ENCODE measurements at places on chromosomes 13 and 19. TPM values are rescaled to one million over a fixed set of nuclear protein-coding genes. Genes with fewer than 3 reads are reported as not detected.

DCT gene
- total RNA-seq, result not detected

PDE4C gene
- total RNA-seq, result 2.1 TPM

DNA sequence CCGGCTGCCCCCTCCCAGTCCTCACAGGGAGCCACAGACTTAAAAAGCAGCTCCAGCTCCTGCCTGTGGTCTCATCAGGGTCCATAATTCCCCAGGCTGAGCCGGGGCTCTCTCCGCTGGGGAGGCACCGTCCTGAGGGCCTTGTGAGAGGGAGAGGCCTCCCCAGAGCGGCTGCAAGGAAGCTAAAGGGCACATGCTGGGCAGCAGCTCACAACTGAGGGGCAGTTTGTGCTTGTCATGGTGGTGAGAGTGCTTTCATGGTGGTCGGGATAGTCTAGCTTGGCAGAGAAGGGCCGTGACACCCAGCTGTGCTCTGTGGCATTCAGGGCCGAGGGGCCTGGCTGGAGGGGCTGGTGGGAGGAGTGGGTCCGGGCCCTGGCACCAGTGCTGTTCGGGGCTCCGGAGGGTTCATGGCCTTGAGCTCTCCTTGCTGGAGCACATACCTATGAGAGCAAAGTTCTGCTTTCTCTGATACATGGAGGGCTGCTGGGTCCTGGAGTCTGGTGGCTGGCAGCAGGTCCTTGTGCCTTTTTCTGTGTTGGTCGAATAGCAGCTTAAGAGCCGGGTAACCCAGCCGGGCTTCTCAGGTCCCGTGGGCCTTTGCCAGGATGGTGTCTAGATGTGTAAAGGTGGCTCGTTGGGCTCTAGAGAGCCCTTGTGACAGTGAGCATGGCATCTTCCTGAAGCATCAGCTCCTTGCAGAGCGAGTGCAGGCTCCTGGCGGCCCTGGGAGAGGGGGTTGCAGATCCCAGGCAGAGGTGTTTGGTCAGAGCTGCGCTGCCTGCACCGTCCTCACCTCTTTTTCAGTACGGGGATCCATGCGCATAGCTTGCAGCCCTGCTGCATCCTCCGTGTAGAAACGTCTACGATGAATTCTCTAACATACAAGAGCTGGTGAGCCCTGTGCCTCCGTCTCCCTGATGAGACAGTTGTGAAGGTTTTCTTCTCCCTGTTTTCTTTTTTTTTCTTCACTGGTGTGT is 8.8 kb downstream of the UPF1 start:
- DNase-seq, result no peak

GRCh38 chr13:43936647-43937046 is 56.9 kb downstream of the LACC1 start:
- no peak for DNase-seq

DNA sequence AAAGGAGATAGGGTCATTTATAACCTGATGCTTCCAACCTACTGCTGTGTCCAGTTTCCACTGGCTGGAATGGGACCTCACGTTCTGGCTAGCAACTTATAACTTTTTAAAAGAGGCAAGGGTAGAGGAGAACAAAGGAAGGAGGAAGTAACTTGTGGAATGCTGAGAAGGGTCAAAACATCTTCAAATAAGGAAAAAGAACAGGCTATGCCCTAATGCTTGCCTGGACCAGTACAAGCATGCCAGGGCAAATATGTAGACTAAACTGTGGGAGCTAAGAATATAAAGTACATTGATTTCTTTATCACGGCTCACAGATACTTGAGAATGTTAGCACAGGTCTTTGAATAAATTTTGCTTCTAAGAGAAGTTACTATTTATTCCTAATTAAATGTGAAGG is 1.5 kb upstream of the ZNF561 start:
- DNase-seq, result no peak

GRCh38 chr13:92346046-92346445 is 880.6 kb upstream of the GPC6 start:
- DNase-seq, result no peak

DNA sequence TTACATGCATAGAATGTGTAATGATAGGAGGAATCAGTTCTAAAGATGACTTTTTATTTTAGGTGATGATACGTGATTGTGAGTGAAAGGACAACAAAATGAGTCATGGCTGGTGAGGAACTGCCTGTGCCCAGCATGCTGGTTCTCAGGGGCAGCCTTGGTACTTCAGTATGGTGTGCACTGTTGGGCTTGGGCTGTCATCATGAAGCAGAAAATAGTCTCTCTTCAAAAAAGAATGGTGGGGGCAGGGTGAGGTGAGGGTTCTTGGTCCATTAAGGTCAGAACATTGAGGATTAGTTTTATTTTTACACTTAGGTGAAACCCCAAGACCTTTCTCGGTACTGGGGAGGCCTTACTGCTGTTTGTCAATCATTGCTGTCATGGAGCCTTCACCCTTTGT is 309.5 kb downstream of the MTUS2 start:
- DNase-seq, result no peak

Measured in colonic mucosa (tissue), 4 donors.